H7 (cell line): ENCODE measurements at places on chromosomes 5 and 9.

DNA sequence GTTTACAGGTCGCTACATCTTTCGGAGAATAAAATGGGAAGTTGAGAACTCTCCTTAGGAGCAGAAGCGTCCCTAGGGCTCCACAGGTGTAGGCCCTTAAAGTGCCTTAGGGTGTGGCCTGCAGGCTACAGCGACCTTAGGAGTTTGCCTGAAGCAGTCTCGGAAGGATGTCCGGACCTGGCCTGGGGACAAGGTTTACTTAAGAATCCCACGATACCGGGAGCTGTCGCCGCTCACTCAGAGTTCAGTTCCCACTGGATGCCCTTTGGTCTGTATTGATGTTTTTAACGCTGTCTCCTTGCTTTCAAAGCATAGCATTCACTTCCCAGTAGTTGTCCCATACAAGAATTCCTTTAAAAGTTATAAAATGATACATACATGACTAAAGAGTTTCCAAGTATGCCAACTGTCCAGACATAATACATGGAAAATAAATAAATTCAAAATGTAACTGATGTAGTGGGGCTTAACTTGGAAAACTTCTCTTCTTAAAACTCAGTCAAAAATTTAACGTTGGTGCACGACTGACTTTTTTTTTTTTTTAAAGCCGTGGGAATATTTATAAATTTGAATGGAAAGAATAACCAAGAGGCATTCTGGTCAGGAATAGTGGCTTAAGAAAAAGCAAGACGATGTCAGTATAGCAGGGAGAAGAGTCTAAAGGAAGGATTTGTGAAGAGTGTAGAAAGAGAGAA is 848 bp downstream of the RAD50 start:
- DNase-seq, result peak; percentile 55

DNA sequence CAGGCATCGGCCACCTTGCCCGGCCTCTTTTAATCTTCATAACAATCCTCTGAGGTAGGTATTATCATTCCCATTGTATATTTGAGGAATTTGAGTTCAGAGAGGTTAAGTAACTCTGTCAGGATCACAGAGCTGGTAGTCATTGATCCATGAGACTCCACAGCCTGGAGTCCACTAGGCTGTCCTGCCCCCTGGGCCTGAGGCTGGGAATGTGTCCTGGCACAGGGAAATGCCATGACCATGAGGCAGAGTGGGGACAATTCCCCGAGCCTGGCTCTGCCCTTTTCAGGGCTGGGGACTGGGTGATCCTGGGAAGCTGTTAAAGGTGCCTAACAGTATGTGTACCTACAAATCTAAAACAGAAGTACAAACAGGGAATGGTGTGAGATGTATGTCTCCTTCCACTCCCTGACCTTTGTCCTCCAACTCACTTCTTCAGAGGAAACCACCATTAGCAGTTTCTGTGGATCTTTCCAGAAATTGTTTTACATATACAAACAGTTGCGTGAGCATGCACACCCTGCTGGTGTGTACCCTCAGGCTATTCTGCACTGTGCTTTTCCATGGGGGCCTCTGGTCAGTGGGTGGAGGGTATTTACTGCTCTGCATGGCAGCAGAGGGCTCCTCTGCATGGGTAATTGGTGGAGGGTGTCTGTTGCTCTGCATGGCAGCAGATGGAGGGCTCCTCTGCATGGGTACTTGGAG is 53.8 kb downstream of the NDST1 start:
- DNase-seq, result no peak

DNA sequence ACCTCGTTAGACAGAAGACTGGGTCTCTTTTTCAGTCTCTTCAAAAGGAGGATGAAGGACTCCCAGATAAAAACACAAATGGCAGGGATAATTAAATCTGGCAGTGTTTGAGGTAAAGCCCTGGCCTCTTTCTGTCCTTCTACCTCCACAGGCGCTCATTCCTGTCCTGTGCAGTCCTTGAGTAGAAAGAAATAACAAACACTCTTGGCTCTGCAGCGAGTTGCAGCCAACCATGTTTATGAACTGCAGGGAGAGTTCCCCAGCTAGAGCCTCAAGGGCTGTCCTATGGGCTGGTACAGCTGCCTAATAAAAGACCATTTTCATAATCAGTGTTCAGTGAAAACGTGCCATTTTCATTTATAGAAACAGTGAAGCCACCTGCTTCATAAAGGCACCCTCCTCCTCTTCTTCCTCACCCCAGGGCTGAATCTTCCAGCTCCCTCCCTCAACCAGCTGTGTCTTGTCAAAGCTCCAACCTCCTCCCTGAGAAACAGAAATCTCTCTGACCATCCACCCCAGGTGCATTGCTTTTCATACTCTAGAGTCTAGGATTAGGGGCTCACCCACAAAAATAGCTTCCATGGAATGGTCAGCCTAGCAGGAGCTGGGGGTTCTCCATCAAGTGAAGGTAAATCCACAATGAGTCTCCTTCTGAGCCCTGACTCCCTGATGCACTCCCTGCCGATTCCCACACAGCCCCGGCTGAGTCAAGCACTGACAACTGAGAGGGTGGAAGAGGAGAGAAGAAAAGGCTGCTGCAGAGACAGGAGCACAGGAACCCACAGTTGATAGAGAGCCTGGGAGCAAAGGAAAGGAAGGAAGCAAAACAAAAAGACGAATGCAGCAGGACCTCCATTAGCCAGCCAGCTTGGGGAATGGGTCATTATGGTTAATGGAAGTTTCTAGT is 150.7 kb downstream of the CMYA5 start:
- no peak for DNase-seq

GRCh38 chr5:113607361-113607760 is 93.9 kb downstream of the YTHDC2 start:
- DNase-seq, result no peak

GRCh38 chr9:113734826-113735225 is 141.3 kb upstream of the ZNF618 start:
- no peak for DNase-seq

- DNase-seq, result no peak
These were observed 7.9 kb upstream of the ANKHD1 start for GRCh38 chr5:140393738-140394137.

DNA sequence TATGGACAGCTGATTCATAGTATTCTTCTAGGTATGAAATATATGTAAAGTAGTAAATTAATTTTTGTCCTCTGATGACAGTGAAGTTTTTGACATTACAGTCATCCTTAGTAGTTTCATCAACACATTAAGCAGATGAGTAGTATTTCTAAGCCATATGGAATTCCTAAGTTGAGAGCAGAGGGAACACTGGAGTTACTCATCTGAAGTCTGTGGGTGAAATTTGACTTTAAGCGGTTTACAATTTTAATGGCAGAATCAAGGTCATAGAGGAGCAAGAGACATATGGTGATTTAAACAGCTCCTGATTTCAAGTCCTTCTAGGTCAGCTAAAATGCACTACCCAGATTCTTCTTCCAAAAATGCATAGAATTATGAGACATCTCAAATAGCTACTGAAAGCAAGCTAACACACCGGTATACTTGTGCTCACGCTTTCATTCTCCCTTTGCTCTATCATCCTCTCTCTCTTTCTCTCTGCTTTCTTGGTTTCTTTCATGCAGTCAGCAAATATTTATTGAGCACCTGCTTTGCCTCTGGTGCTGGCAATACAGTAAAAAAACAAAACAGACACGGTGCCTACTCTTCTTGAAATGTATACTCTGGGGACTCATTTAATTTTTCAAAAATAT is 235.9 kb downstream of the FER start:
- DNase-seq, result no peak

- no peak for DNase-seq
These were observed 181.9 kb upstream of the ADRA1B start for GRCh38 chr5:159734366-159734765.

GRCh38 chr9:79166005-79166404 is 405.8 kb upstream of the TLE4 start:
- DNase-seq, result no peak

GRCh38 chr9:76510446-76510845 is 51.5 kb downstream of the GCNT1 start:
- no peak for DNase-seq

DNA sequence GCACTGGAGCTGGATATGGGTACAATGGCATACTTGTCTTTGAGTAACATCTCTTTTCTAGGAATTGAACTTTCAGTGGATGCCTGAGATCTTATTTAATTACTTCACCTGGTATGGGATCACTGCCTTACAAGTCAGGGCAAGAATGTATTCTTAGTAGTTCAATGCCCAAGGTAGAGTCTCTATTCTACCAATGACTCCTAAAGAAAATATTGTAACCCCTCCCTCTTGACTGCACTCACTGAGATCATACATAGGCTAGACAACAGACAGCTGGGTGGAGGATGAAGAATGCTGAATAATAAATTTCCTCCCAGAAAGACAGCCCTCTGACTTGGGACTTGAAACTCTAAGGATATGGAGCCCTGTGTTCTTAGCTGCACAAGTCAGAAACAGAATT is 1216.3 kb upstream of the ACO1 start:
- no peak for DNase-seq

DNA sequence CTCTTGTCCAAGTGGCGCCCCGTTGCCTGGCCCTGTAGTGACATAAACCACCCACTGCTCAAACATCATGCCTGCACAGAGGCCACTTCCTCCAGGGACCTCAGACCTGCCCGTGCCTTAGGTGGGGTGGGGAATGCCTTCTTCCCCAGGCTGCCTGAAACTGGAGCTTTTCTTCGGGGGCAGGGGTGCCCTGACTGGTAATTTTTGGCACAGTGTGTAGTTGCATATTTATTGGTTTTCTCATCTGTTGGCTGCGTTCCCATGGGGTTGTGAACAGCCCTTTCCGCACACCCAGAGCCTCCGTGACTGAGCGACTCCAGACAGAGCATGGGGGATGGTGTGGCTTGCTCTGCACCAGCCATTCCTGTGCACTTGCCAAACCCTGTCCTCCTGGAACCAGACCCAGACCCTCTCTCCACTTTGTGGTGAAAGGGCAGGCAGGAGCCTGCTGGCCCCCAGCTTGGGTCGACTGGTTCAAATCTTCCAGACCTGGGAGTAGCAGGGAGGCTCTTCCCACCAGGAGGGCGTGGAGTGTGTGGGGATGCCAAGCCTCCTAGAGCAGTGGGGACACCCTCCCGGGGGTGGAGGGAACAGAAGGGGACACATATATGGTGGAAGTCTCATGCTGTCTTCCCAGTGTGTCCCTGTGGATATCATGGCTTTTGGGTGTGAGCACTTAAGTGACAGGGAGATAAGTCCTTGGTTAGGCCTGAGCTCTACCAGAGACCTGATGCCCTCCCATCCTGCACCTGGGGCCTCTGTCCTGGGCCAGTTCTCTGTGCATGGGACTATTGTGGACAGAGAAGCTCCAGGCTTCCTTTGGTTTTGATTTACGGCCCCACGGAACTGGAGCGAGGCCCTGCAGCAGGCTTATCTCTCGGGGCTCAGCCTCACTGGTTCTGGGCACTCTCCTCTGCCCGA is 39.6 kb downstream of the WNK2 start:
- no peak for DNase-seq

DNA sequence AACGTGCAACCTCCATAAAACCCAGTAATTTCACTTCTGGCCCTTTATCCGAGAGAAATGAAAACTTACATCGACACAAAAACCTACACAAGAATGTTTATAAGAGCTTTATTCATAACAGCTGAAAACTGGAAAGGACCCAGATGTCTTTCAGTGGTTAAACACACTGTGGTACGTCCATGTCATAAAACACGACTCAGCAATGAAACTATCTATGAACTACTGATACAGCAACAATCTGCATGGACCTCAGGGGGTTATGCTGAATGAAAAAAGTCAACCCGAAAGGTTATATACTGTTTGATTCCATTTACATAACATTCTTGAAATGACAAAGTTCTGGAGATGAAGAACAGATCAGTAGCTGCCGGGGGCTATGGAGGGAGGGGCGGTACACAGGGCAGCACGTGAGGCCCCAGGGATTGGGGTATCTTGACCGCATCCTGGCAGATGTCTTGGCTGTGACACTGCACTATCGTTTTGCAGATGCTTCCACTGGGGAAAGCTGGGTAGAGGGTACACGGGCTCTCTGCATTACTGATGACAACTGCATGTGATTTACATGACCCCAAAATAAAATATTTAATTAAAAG is 4.1 kb downstream of the CCDC127 start:
- no peak for DNase-seq

- DNase-seq, result no peak
These were observed 73.0 kb upstream of the SMIM23 start for GRCh38 chr5:171712616-171713015.

DNA sequence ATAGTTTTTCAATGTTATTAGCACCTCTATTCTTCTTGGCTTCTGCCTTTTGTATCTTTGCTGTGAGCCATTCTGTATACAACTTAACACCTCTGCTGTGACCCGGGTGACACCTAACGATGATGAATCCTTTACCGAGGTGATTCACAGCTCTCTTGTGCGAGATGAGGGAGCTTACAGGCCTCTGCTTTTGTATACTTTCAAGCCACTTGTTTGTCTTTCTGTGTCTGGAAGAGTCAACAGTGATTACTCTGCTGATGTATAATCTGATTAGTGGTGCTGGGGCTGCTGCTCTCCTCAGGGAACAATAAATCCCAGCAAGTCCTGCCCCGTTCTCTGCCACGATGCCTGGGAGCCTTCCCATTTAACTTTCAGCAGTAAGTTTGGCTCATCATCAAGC is 442.9 kb upstream of the SGCD start:
- DNase-seq, result no peak

- peak; percentile 95 for DNase-seq
These were observed 29.8 kb upstream of the FABP6 start for GRCh38 chr5:160199410-160199911.

- DNase-seq, result no peak
These were observed 410.2 kb upstream of the IRX2 start for GRCh38 chr5:3161672-3162071.

DNA sequence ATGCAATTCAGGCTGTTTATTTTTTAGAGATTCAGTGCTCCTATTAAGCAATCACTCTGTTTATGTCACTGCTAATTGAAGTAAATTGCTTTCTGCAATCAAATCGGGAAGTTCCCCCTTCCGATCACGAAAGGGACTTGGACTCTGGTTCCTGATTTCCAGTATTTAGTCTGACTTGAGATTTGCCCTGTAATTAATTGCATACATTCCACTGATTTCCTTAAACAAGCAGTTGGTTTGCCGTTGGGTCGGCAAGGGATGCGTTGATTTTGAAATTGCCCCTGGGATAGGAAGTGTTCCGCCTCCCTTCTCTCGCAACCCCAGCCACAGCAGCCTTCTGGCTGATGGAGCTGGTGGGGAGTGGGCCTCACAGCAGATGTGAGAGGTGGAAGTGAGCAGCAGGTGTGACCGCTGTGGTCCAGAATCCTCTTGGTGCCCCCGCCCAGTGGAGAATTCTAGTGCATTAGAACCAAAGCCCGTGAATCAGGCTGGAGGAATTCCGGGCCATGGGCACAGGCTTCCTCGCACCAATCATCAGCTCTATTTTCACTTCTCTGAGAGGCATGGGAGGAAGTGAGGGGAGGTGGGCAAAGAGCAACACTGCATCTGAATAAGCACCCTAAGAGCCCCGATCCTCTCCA is 102.5 kb downstream of the SPRY4 start:
- peak; percentile 29 for DNase-seq
